Right renal cortex interstitium (tissue), 3 donors: ENCODE measurements at places on chromosomes 5 and 9.

GRCh38 chr9:81737871-81738507 lies 48.6 kb upstream of the TLE1 start:
- no peak for DNase-seq

DNA sequence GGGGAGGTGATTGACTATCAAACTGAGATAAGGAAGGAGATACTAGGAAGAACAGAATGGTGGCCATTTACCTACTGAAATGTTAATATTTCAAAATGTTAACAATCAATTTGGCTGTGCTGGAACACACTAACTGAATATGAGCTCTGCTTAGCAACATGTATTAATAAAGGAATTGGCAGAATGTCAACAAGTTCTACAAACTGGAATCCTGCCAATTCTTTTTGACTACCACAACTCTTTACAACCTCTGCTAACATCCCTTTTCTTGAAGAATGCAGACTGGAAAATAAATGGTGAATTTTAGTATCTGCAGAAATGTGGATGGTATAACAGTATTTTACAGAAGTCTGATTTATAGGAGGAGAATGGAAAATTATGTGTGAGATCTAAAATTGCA lies 446.4 kb downstream of the ISL1 start:
- DNase-seq, result no peak

DNA sequence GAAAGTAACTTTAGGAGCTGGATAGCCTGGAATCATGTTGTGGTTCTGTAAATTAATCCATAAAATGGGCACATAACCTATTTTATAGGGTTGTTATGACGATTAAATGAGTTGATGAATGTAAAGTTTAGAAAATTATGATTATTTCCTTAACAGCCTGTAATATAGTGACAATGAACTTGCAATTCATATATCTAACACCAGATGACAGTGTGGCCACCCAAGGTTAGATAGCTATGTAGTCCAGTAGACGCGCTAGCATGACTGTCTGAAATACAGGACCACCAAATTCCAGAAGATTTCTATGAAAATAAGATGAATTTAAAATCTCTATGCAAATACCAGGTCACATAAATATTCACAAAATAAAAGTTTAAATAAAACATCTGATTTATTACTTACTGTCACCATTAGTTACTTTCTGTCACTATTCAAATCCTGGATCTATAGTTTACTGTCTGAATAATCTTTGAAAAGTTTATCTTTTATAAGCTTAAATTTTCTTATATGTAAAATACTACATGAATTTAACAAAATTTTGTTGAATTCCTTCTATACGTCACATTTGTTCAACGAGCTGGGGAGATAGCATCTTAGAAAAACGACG lies 26.1 kb upstream of the MACIR start:
- DNase-seq, result no peak

- DNase-seq, result no peak
Measured at GRCh38 chr5:171644536-171644935, 141.1 kb upstream of the SMIM23 start.

- peak; percentile 62 for DNase-seq
Measured at GRCh38 chr9:78280982-78281668, 15.8 kb upstream of the PSAT1 start.

- DNase-seq, result no peak
Measured at GRCh38 chr9:5622016-5622415, 6.9 kb upstream of the RIC1 start.

DNA sequence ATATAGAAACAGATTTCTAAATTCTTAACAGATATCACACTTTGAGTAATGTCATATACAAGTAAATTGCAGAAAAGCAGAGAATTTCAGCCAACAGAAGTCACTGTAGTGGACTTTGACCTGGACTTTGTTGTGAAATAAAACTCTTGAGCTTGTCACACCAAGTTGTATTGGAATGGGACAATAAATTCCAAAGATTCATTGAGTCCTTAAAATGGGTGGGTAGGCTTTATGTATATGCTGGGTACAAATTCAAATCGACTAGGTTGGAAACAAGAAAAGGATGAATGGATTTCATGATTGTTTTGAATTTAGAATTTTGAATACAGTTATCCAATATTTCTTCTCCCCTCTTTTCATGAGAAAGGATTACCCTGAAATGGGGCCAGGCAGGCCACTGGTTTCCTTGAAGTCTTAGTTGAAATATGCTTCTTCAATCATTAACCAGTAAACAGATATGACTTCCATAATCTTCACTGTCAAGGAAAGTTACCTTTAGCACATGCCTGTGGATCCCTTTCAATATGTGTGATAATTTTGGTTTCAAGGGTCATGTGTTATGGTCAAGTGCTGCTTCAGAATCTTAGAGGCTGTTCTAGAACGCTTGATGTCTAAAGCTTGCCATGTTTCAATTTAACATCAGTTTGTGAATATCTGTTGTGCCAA lies 25.7 kb downstream of the PIP5K1B start:
- no peak for DNase-seq

- DNase-seq, result no peak
Measured at GRCh38 chr5:98807806-98808205, 34.3 kb downstream of the RGMB start.

- DNase-seq, result no peak
Measured at GRCh38 chr5:173298213-173298926, 29.8 kb downstream of the STC2 start.

- no peak for DNase-seq
Measured at GRCh38 chr9:83792746-83793145, 24.8 kb downstream of the GKAP1 start.

DNA sequence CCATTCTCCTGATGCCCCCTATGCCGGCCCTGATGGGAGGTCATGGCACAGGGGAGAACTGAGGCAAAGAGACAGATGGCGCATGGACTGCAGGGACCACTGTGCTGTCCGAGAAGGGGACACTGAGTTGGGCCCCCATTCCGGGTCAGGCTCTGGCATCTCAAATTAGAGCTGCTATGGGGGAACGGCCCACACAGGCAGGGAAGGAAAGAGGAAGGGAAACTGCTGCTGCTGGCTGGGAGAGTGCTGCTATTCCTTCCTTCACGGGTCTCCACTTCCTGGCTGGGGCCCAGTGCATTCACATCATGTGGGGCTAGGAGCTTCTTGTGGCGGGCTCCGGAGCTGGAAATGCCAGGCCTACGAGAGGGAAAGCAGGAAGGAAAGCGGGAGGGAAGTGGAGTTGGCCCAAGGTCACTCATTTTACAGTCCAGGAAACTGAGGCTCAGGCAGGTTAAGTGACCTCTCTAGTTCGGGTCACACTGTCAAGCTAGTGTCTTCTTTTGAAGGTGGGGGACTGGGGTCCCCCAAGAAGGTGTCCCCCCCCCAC lies 1.3 kb upstream of the CARD19 start:
- no peak for DNase-seq

GRCh38 chr9:78666818-78667414 lies 370.0 kb downstream of the PSAT1 start:
- no peak for DNase-seq

DNA sequence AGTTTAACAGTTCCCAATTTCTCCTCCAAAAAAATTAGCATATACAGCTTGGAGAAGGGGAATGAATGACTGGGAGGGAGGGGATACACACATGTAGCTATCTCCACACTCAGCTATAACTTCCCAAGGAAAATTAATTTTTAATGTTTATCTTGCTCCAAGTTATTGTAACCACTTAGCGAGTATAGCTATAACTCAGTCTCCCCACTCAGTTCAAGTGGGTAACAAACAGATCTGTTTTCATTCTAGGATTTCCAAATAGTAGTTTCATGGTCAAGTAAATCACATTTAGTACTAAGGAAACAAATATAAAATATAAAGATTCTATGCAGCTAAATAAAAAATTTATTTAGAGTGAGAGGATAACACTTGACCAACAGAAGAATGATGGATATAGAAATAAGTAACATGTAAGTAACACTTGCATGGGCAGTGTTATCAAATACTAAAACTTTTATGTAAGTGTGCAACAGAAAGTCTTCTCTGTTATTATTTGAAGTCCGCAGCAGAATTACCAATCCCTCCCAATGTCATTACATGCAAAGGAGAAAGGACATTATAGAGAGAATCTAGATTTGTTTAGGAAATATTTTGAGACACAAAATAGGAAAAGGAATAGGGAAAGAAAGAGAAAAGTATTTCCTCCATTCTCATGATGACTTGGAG lies 10.2 kb upstream of the NFIB start:
- DNase-seq, result no peak

DNA sequence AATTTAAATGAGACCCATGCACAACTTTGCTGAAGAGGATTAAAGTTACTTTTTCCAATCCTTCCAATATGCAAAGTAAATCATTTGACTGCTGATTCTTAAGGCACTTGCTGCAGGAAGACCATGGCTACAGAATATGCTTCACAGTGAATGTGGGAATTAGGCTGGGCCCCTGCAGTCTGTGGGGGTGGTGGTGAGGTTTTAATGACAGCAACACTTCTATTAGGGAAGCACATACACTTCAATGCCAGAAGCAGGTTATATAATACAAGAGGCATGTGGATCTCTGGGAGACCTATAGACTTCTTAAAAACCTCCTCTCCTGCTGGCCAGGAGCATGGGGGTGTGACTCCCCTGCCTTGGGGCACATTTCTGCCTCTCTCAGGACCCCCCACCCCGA lies 124.5 kb upstream of the KLF9 start:
- DNase-seq, result no peak

GRCh38 chr5:41336471-41336870 lies 123.1 kb upstream of the C6 start:
- no peak for DNase-seq

DNA sequence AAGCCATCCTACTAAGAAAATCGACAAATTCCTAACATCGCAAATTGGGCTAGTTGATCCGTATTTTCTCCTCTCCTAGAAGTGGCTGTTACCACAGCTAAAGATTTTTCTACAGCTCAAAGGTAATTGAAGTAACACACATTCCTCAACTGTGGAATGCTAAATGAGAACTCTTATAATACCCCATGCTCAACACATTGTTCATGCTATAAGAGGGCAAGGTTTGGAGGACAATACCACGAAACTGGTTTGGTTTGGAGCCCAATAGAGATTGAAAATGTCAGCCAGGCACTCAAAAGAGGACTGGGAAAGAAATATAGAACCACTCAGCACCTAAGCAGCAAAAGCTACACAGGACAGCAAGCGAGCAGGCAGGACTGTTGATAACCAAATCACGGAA lies 10.1 kb downstream of the TXN start:
- DNase-seq, result no peak

DNA sequence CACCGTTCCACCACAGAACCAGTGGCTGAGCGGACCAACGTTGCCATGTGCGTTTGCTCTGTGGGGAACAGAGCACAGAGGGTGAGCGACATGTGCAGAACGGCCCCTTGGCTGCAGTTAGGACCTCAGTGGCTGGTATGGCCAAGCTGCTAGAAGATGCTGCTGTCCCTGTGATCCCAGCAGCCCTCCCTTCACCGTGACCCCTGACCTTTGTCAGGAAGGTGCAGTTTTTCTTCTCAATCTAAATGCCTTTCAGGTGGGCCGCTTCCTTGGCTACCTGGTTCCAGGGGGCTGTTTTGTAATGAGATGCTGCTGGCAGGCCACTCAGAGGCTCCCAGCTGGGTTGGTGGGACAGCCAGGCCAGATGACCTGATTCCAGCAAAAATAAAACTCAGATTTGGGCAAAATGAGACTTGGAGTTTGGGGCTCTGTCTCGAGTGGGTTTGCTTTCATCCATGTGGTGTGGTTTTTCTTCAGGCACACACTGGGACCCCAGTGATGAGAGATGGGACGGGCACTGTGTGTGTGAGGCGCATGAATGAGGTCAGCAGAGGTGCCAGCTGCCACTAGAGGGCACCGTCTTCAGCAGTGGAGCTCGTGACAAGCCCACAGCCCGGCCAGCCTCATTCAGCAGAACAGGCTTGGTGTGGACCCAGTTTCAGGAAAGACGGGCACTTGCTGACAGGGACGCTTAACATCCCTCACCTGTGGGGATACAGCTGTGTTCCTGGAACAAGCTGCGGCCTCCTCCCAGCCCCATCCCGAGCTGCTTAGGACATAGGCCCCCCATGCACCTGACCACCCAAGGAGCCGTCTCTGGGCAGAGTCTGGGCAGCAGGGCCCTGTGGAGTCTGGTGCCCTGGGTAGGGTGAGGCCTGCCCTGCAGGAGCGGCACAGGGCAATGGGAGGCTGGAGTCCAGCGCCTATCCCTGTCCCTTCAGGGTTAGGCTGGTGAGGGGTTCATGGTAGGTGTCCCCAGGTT lies 4.1 kb downstream of the MRPS2 start:
- no peak for DNase-seq

- no peak for DNase-seq
Measured at GRCh38 chr9:87585123-87585855, 87.6 kb downstream of the DAPK1 start.

DNA sequence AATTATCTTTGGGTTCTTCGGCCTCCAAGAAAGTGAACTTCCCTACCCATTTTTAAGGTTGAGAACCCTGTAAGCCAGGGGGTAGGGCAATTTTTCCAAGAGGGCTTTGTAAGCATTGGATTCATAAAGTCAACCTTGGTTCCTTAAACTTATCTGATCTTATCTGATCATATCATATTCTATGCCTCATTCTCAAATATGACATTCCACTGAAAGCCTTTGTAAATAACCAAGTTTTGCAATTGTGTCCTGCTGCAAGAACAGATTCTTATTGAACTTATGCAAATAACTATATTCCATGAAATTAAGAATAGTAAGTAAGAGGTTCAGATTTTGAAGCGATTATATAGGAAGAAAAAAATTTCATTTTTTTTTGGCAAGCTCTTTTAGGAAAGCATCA lies 649.5 kb downstream of the LRRC70 start:
- no peak for DNase-seq

- no peak for DNase-seq
Measured at GRCh38 chr9:8140557-8140956, 341.0 kb upstream of the DMAC1 start.

DNA sequence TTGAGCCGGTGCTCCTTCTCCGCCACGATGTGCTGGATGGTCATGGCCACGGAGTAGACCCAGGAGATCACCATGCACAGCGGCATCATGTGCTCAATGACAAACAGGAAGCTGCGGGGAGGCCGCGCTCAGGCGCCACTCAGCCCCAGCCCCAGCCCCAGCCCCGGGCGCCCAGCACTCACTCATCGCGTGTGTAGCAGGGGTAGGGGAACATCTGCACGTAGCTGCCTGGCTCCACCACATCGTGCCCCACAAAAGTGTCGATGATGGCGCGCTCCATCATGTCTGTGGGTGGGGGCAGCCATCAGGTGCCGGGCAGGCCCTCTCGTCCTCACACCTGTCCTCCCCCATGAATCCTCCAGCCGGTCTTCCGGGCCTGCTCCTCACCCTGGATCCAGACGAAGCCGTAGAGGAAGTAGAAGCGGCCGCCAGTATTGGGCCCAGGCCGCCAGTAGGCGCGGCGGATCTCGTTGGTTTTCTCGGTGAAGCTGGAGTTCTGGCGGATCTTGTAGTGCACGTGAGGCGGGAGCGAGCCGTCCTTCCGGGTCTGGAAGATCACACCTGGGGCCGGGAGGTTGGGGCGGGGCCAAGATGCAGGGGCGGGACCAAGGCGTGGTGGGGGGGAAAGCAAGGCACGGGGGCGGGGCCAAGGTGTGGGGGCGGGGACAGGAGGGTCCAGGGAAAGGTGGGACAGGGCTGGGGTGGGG lies 10.1 kb downstream of the ABCA2 start:
- no peak for DNase-seq

DNA sequence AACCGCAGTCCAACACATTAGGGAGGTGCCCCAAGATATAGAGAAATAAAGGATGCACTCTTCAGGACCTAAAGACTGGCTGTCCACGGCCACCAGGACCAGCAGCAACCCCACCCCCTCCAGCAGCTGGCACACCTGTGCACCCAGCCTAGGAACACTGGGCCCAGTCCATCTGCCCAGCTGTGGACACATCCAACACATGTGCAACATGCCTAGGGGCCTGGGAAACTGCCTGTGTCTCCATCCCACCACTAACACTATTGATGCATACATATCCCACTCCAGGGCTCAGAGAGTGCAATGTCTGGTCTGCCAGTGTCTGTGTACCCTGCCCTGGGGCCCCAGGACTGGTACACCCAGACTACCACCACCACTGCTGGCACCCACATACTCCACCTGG lies 1781.3 kb downstream of the MAT2B start:
- no peak for DNase-seq
